Muscle of leg (tissue), 16 donors: ENCODE measurements at places on chromosomes 1 and 21. TPM values are rescaled to one million over a fixed set of nuclear protein-coding genes. Genes with fewer than 3 reads are reported as not detected.
A peak's percentile ranks its signal among the peaks of the same experiment; 100 is the strongest.

- DNase-seq: peak; percentile 72
Observed at GRCh38 chr1:43206600-43207228, 34.6 kb downstream of the CFAP57 start.

GRCh38 chr1:101653482-101653946 is 343.2 kb downstream of the OLFM3 start:
- no peak for DNase-seq

- no peak for DNase-seq
Observed at GRCh38 chr1:203133970-203134725, 6.6 kb downstream of the ADORA1 start.

- no peak for DNase-seq
Observed at GRCh38 chr1:1272341-1273208, 1.1 kb downstream of the UBE2J2 start.

DNA sequence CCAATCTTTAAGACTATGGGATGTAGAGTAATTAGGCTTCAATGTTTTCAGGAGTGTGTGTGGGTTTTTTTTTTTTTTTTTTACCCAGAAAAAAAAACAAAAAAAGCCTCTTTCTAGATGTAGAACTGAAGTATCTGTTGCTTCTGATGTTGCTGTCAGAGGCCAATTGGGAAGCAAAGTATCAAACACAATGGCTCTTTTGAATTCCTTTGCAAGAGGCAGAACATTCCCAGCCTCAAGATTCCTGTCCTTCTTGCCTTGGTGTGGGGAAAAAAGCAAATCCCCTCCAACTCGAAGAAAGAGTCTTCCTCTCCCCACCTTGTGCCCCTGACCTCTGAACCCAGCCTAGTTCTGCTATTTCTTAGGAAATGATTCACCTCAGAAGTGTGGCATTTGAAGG is 55.4 kb upstream of the LMO4 start:
- no peak for DNase-seq

- DNase-seq: peak; percentile 32
Observed at GRCh38 chr1:14017531-14017961, 317.6 kb downstream of the PRDM2 start.

GRCh38 chr1:10918531-10918930 is 93.9 kb upstream of the TARDBP start:
- DNase-seq: no peak

GRCh38 chr21:44461464-44462001 is 6.2 kb downstream of the LRRC3 start:
- peak; percentile 77 for DNase-seq

DNA sequence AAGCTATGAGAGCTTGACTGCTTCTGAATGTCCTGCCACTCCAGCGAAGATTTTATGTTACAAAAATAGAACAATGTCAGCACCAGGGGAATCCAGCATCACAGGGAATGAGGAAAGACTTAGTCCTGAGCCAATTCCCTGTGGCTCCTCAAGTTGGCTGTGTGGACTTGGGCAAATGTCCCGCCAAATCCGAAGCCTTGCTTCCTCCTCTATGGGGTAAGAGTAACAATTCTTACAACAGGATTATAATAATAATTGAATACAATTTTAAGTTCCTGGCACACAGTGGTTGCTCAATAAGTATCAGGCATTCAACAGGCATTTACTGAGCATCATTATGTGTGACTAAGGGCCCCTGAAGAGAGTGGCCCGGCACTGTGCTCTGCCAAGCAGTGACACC is 44.4 kb downstream of the STPG1 start:
- DNase-seq: no peak

Gene HS2ST1
- 12.4 TPM for total RNA-seq

Gene PDZK1IP1
- 0.09 TPM for total RNA-seq

Gene GIPC2
- 0.84 TPM for total RNA-seq

Gene IL24
- not detected for total RNA-seq

Gene LCK
- total RNA-seq: 0.62 TPM

Gene TGFB2
- 37.2 TPM for total RNA-seq

Gene IVL
- total RNA-seq: not detected

Gene CTH
- total RNA-seq: 1.7 TPM

Gene C21orf91
- total RNA-seq: 10.2 TPM
